ENCODE measurements at places on chromosomes 6 and 20.
A peak's percentile ranks its signal among the peaks of the same experiment; 100 is the strongest.

GRCh38 chr20:64079273-64080012 is at the start of gene RGS19:
Gene RGS19, minus strand, starts transcription at chr20:64079518. Its CDS starts 2,632 bp downstream, at chr20:64076886.
- peak; percentile 76 for DNase-seq

DNA sequence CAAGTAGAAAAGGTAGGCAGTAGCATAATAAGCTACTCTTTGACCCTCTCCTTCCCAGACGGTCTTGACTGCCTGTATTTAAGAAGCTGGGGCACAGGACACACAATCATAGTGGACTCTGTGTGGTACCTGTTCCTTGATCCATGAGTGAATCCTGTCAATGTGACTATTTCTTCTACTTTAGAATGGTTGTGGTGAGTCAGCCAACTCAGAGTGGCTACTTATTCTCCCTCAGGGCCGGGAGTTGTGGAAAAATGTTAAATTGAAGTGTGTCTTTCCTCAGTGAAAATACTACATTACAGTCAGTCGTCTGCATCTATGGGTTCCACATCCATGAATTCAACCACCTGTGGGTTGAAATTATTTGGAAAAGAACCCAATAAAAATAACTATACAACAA is 30.8 kb upstream of the PREP start:
- no peak for DNase-seq

GRCh38 chr20:53087037-53087777 is 115.0 kb downstream of the TSHZ2 start:
- DNase-seq, result no peak

- no peak for DNase-seq
These were observed 341.6 kb downstream of the PRKN start for GRCh38 chr6:162385980-162386379.

- no peak for DNase-seq
These were observed 24.9 kb upstream of the SIRPA start for GRCh38 chr20:1870323-1870722.

DNA sequence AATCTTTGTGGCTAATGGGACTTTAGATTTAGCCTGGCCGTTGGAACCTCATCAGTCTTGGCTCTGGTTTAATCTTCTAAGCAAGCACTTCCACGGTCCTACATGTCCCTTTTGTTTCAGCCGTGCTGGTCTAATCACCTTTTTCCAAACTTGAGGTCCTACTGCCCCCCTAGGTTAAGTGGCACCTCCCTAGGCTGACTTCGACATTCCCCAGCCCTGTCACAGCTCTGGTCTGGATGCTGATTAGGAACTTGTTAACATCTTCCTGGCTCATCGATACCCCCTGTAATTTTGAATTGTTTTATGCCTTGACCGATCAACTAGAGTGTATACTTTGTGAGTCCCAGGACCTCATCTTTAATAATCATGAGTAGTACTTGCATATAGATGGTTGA is 56.6 kb downstream of the OTOR start:
- no peak for DNase-seq

DNA sequence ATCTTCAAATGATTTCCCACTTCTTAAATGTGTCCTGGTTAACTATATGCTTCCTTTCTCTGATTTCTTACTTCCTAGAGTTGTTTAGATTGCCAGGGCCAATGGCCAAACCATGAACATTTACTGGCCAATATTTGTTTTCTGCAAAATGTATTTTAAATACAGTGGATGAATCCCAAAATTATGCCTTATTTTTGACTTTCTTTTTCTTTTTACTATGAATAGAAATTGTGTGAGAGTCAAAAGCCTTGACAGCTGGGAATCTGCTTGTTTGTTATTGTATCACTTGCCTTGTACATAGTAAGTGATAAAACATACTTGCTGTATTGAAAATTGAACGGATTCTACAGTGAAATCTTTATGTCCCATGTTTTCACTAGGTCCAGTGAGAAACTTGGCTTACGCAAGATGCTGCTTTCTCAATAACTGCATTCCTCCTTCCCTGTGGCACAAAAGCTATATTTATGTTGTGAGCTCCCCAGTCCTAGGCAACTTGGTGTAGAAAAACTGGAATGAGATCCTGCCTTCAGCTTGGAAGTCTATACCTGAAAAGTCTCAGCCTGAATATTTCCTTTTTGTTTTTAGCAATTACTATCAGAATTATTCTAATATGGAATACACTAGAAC is 295.2 kb downstream of the EPHA7 start:
- DNase-seq, result no peak

GRCh38 chr6:170516783-170517616 is 36.1 kb downstream of the PSMB1 start:
- DNase-seq, result peak; percentile 44

DNA sequence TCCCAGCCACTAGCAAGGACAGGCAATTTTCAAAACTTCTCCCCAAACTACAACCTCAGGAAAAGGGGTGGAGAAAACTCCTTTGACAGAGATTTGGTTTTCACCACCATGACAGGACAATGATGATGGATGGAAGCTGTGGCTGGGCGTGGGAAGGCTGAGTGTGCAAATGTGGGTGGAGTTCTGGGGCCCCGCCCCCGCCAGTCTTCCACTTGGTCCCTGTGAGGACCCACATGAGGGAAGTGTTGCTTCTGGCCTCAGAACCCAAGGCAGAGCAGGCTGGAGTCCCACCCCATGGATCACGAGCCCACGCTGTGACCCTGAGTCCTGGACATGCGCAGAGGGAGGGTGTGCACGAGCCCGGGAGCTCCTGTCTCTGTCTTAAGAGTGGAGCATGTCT is 21.5 kb upstream of the MRGBP start:
- DNase-seq, result no peak

DNA sequence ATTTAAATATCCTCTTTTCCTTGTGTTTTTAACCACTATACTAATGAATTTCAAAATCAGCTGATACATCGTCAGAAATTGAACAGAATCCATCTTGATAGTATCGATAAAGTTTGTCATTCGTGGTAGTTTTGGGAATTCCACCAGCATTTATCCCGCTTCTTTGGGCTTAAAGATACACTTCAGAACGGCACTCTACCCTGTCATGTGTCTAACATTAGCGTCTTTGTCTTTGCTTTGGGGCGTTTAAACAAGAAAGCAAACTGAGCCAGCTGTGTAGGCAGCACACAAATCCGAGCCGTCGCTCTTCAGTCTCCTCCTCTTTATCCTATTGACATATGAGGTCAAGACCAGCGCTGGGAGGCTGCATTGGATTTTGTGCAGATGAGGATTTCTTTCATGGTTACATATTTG is 27.5 kb upstream of the NHSL1 start:
- no peak for DNase-seq

DNA sequence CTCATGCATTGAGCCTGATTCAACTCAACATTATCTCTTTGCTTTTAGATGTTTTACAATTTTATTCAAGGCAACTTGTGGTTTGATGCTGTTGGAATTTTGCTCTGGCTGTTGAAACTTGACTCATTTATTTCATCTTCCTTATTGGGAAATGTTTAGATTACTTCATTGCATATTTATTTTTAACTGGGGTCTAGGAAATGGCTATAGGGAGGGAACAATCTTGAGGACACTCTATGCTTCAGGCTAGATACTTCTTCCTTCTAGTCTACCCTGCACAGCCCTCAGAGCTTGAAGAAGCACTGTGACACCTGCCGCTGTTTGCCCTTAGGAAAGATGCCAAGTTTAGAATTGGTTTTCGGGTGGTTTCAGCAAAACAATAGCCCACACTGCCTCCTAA is 183.4 kb downstream of the ADGRG6 start:
- DNase-seq, result no peak

All from MM.1S (cell line).